NCI-H2081 treated with DMSO at 0.1 percent for 48 hours (cell line): ENCODE measurements at places on chromosomes 1 and 21.

- no peak for DNase-seq
These were observed 32.2 kb downstream of the VASH2 start for GRCh38 chr1:212982430-212983152.

- no peak for DNase-seq
These were observed 328.9 kb downstream of the PTBP2 start for GRCh38 chr1:97050506-97050905.

- DNase-seq = no peak
These were observed 9.1 kb downstream of the YBEY start for GRCh38 chr21:46295177-46295770.

- DNase-seq = no peak
These were observed 99.4 kb downstream of the TSEN15 start for GRCh38 chr1:184150776-184151531.

GRCh38 chr1:117930484-117930883 lies 945 bp downstream of the WDR3 start:
- DNase-seq = no peak

DNA sequence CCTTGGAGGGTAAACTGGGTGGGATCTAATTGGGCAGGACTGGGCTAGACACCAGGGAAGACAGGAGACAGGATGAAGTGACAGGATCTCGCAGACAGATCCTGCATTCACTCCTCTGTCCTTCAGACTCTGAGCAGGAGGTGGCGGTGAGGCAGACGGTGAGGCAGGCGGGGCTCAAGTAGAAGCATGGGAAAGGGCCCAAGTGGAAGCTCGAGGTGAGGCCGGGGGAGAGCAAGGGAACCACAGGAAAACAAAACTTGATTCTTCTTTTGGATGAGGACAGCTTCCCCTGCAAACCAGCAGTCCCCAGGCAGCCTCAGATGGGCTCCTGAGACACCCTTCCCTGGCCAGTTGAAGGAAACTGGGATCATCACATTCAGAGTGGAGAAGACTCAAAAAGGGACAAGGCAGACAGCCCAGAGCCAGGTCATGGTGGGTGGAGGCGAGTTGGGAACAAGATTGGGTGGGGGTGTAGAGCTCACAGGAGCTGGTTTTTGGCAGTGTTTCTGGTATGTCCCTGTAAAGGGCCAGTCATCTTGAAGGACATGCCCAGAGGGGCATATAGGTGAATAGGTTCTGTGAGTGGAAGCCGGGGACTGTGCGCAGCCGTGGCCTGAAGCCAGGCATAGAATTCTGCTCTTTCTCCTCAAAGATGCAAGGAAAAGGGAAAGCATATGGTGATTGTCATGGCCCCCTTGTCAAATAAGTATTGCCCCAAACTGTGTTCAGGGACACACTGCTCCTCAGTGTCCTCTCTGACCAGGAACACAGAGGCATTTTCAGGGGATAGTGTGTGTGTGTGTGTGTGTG lies 18.0 kb downstream of the INKA2 start:
- DNase-seq = no peak

- DNase-seq = no peak
These were observed 155.3 kb downstream of the ROR1 start for GRCh38 chr1:63929106-63929478.

DNA sequence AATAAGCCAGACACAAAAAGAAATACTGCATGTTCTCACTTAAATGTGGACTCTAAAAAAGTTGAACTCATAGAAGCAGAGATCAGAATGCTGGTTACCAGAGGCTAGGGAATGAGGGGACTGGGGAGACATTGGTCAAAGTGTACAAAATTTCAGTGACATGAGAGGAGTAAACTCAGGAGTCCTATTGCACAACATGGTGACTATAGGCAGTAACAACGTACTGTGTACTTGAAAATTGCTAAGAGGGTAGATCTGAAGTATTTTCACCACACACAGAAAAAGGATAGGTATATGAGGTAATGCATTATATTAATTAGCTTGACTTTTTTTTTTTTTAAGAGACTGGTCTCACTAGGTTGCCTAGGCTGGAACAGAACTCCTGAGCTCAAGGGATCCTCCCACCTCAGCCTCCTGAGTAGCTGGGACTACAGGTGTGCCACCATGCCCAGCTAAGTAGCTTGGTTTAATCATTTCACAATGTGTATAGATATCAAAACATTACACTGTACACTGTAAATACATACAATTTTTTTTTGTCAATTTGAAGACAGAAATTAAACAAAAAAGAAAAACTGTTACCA lies 7.4 kb downstream of the ZNF496 start:
- no peak for DNase-seq

DNA sequence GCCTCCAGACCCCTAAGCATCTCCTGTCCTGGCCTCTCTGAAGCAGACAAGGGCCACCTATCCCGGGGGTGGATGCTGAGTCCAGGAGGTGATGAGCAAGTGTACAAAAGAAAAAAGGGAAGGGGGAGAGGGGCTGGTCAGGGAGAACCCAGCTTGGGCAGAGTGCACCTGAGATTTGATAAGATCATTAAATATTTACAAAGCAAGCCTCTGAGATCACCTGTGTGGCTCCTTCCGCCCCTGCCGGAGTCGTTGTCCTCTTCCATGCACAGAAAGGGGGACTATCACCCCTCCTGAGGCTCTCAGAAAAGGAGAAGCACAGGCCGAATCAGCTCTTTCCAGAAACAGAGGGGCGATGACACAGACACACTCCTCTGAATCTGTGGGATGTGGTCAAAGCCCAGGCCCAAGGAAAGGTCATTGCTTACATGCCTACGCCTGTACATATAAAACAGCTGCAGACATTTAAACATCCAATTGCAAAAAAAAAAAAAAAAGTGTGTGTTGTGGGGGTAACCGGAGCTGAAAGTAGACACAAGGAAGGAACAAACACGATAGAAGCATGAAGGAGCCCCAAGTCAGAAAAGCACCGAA lies 30.9 kb downstream of the PRSS38 start:
- no peak for DNase-seq

DNA sequence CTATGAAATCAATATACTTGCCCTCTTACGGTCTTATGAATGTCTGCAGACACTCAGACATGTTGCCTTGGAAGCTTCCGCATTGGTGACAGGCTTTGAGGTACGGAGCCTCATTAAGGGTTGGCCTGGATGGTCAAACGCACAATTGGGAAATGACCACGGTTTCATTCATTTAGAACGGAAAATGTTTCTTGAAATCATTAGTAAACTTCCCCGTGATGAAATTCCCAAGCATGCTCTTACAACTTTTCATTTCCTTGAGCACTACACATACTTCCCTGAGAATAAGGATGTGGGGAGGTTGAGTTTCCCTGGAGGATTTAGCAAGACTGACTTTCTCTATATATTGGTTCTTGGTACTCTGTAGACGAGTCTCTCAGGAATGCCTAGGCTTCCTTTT lies 146.3 kb downstream of the HLX start:
- DNase-seq = no peak

GRCh38 chr1:248805876-248806275 lies 19.8 kb downstream of the SH3BP5L start:
- DNase-seq = no peak

- no peak for DNase-seq
These were observed 211.7 kb downstream of the GRIK3 start for GRCh38 chr1:36822648-36823047.

- no peak for DNase-seq
These were observed 144.7 kb downstream of the NEGR1 start for GRCh38 chr1:72137656-72138055.

GRCh38 chr1:234932511-234933430 lies 195.9 kb downstream of the TOMM20 start:
- no peak for DNase-seq

GRCh38 chr1:164735315-164736052 lies 176.5 kb downstream of the PBX1 start:
- DNase-seq = no peak

DNA sequence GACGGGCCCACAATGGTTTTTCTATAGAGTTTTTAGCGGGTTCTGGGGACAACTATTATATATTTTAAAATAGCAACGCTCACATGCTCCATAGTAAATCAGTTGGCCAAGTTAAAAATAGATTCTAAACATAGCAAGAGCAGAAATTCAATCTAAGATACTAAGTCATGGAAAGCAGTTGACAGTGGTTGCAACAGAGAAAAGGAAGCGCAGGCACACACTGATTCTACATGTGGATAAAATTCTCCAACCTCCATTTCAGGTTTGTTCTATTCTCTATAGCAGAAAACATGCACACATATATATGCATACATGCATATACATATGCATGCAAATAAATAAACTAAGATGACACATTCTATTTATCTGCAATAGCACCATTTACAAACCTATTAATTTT lies 89.6 kb upstream of the HNRNPU start:
- no peak for DNase-seq

GRCh38 chr1:98854137-98854536 lies 150.5 kb downstream of the PLPPR5 start:
- DNase-seq = no peak

DNA sequence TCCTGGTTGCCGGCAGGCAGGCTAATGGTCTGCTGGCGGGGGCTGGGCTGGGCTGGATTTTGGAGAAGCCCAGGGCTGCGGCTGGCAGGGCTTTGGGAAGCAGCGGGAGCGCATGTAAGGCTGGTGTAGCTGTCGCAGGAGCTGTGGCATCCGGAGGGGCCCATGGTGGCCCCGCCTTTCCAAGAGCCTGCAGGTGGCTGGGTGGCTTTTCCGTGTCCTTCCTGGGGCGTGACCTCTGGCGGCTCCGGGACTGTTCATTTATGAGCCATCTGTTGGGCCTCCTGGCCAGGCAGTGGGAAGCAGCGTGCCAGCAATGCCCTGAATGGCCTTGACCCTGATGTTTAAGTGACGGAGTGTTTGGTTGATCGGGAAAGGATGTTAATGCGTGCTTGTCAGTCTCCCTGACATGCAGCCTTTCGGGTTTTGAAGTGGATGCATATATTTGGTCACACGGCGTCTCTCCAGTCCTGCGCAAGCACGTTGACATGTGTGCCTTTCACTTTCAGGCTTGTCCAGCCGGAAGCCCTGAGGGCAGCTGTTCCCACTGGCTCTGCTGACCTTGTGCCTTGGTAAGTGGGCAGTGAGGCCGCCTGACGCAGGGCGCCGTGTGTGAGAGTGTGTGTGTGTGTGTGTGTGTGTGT lies 38.5 kb downstream of the AGPAT3 start:
- no peak for DNase-seq

- DNase-seq = no peak
These were observed 190.5 kb downstream of the PTPRU start for GRCh38 chr1:29426701-29427279.
